Smooth muscle cell of the umbilical artery (primary cell): ENCODE measurements at places on chromosomes 11 and 22. TPM values are rescaled to one million over a fixed set of nuclear protein-coding genes. Genes with fewer than 3 reads are reported as not detected.

Gene SPDYC
- not detected in 2 replicates for total RNA-seq

Gene OR52B6
- not detected in 2 replicates for total RNA-seq

Gene MMP27
- not detected in 2 replicates for total RNA-seq

Gene PATE3
- not detected in 2 replicates for total RNA-seq

Gene MS4A15
- not detected in 2 replicates for total RNA-seq

Gene MAML2
- total RNA-seq: 13.4 and 28.7 TPM in 2 replicates

Gene CDHR5
- total RNA-seq: not detected in 2 replicates

Gene MUC5AC
- not detected in 2 replicates for total RNA-seq

Gene ABTB2
- 12.8 and 14.2 TPM in 2 replicates for total RNA-seq

Gene SCARF2
- 66.5 and 72.7 TPM in 2 replicates for total RNA-seq

Gene BDNF
- 26.4 and 38.7 TPM in 2 replicates for total RNA-seq

Gene CABP4
- not detected in 2 replicates for total RNA-seq

Gene TNKS1BP1
- 63.8 and 76.7 TPM in 2 replicates for total RNA-seq

Gene NRXN2
- 0.30 and 6.4 TPM in 2 replicates for total RNA-seq

Gene EFCAB6
- total RNA-seq: 1.5 and 3.3 TPM in 2 replicates

Gene TRIOBP
- total RNA-seq: 160 and 222 TPM in 2 replicates

Gene TSGA10IP
- not detected in 2 replicates for total RNA-seq

Gene ROBO4
- 0.30 and 0.46 TPM in 2 replicates for total RNA-seq

Gene TMEM151A
- under 0.01 and 0.42 TPM in 2 replicates for total RNA-seq

Gene NAV2
- total RNA-seq: 8.6 and 22.2 TPM in 2 replicates

Gene APOBEC3H
- not detected in 2 replicates for total RNA-seq

Gene CNTF
- 1.8 and 3.1 TPM in 2 replicates for total RNA-seq

Gene PANX3
- total RNA-seq: not detected in 2 replicates

Gene MMP8
- total RNA-seq: 1.4 and 1.5 TPM in 2 replicates

Gene NAT10
- total RNA-seq: 12.2 and 24.4 TPM in 2 replicates

Gene RAG2
- total RNA-seq: not detected in 2 replicates

Gene MCHR1
- total RNA-seq: 1.7 and 4.5 TPM in 2 replicates

Gene CEP126
- 0.89 and 1.2 TPM in 2 replicates for total RNA-seq

Gene IL18
- 0.37 TPM in 1 of 2 replicates, not detected in the other for total RNA-seq

Gene OOSP4A
- total RNA-seq: not detected in 2 replicates

Gene MMP1
- total RNA-seq: 47.9 and 122 TPM in 2 replicates

Gene MRGPRX3
- total RNA-seq: not detected in 2 replicates

Gene HIC2
- total RNA-seq: 2.4 and 3.4 TPM in 2 replicates

Gene PARVA
- 57.0 and 80.9 TPM in 2 replicates for total RNA-seq

Gene C11orf97
- not detected in 2 replicates for total RNA-seq

Gene PAX6
- total RNA-seq: not detected in 2 replicates

Gene POU2F3
- total RNA-seq: under 0.01 TPM in 1 of 2 replicates, not detected in the other

Gene OR2AG2
- total RNA-seq: 0.28 TPM in 1 of 2 replicates, not detected in the other

Gene SLCO2B1
- total RNA-seq: 0.30 and 0.88 TPM in 2 replicates

Gene RIMBP3C
- 0.14 and 0.59 TPM in 2 replicates for total RNA-seq

Gene TMPRSS13
- total RNA-seq: not detected in 2 replicates

Gene CLDN5
- total RNA-seq: 0.74 and 0.89 TPM in 2 replicates

Gene CFAP300
- total RNA-seq: 2.4 and 5.3 TPM in 2 replicates

Gene SMC1B
- total RNA-seq: not detected in 2 replicates

Gene NTM
- total RNA-seq: 45.4 and 168 TPM in 2 replicates

Gene SPA17
- 5.0 and 8.1 TPM in 2 replicates for total RNA-seq

Gene LZTR1
- 54.3 and 67.1 TPM in 2 replicates for total RNA-seq

Gene VPREB1
- not detected in 2 replicates for total RNA-seq

Gene YPEL1
- total RNA-seq: 0.37 and 0.59 TPM in 2 replicates
